Mesothelial cell of epicardium (in vitro differentiated cells): ENCODE measurements at places on chromosomes 1 and 21.

GRCh38 chr1:187971851-187972250 is 1143.1 kb downstream of the PLA2G4A start:
- H3K27me3 ChIP-seq, result no peaks in the 10 kb centered on the region
- peaks cover 3% of the 10 kb centered on the region for H3K4me1 ChIP-seq
- no peak overlapping the region for H3K27ac ChIP-seq

- no peak overlapping the region for H3K4me3 ChIP-seq
- peaks cover 77% of the 10 kb centered on the region for H3K4me1 ChIP-seq
- DNase-seq, result no peak
Measured at GRCh38 chr1:54331843-54332463, 74.2 kb downstream of the SSBP3 start.

DNA sequence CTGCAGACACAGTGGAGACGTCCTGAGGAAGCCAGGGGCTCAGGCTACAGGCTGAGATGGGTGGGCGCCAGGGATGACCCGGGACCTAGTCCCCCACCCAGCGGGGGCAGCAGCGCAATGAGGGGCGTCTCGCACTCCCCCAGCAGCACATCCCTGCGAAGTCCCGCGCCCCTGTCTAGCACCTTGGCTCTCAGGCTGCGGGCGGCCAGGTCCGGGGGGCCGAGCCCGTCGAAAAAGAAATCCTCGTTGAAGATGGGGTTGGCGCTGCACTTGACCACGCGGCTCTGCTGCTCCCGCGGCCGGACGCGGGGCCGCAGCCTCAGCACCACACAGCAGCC is 1.8 kb downstream of the C2CD4D start:
- H3K4me1 ChIP-seq, result peaks cover 32% of the 10 kb centered on the region
- peak overlapping the region; percentile 59 for H3K4me3 ChIP-seq
- no peak for DNase-seq
- H3K27ac ChIP-seq, result peak overlapping the region; percentile 37
- no peaks in the 10 kb centered on the region for H3K36me3 ChIP-seq

DNA sequence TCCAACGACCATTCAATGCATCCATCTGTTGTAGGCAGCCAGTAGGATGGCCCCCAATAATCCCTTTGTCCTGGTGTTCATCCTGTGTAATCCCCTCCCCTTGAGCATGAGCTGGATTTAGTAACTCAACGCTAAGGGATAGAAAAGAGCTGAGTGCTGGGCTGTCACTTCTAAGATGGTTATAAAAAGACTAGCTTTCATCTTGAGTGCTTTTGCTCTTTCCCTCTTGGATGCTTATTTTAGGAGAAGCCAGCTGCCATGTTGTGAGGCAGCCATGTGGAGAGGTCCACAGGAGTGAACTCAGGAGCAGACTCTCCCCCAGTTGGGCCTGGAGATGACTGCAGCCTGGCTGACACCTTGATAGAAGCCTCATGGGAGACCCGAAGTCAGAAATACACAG is 401.5 kb downstream of the VAV3 start:
- no peak for DNase-seq
- H3K27me3 ChIP-seq, result no peaks in the 10 kb centered on the region
- H3K4me3 ChIP-seq, result no peak overlapping the region
- H3K36me3 ChIP-seq, result no peaks in the 10 kb centered on the region

DNA sequence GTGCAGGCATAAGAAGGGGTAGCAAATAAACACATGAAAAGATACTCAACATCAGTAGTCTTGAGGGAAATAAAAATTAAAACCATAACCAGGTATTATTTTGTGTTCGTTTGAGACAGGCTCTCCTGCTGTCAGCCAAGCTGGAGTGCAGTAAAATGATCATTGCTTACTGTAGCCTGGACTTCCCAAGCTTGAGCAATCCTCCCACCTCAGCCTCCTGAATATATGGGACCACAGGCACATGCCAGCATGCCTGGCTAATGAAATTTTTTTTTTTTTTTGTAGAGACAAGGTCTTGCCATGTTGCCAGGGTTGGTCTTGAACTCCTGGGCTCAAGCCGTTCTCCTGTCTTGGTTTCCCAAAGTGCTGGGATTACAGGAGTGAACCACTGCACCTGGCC is 108.0 kb downstream of the DNM3 start:
- H3K27me3 ChIP-seq, result no peaks in the 10 kb centered on the region
- H3K4me3 ChIP-seq, result no peak overlapping the region
- H3K4me1 ChIP-seq, result no peaks in the 10 kb centered on the region
- H3K27ac ChIP-seq, result no peak overlapping the region
- H3K36me3 ChIP-seq, result no peaks in the 10 kb centered on the region

DNA sequence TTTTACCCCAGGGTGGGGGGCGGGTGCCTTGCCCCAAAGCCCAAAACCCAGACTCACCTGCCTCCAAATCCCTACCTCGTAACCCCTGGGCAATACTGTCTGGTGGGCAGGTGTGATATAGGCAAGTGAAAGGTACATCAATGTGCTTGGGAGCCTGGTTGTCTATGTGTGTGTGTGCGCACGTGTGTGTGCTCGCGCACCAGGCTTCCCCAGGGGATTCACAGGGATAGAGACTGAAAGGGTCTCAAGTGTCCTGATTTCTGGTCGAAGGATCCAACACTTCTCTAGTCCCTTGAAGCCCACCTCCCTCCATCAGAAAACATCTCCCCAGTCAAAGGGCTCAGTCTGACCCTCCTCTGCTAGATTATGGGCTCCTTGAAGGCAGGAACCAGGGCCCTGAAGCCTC is 28.9 kb upstream of the EPB41 start:
- H3K4me3 ChIP-seq, result no peak overlapping the region
- no peaks in the 10 kb centered on the region for H3K36me3 ChIP-seq
- H3K4me1 ChIP-seq, result peaks cover 43% of the 10 kb centered on the region
- no peak overlapping the region for H3K27ac ChIP-seq
- H3K27me3 ChIP-seq, result no peaks in the 10 kb centered on the region
- no peak for DNase-seq

DNA sequence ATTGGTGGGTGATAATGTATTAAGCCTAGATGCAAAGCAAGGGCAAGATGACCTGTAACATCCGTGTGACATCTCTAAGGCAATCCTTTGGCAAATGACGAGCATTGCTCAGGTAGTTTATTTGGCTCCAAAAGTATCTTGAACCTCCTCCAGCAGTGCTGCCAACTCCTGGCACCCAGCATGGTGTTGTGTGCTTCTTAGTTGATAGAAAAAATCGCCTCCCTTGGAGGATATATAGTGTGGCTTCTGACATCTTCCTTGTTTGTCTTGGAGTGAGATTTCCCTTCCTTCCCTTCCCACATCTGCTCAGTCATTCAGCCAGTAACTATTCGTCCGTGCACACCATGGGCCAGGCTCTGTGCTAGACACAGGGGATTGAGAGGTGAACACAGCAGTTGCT is 121.8 kb downstream of the TOMM20 start:
- H3K27me3 ChIP-seq, result no peaks in the 10 kb centered on the region
- no peak for DNase-seq
- no peaks in the 10 kb centered on the region for H3K36me3 ChIP-seq
- no peak overlapping the region for H3K4me3 ChIP-seq

GRCh38 chr21:42685036-42685435 is 31.6 kb downstream of the PDE9A start:
- H3K4me3 ChIP-seq, result no peak overlapping the region
- H3K27ac ChIP-seq, result no peak overlapping the region
- peaks cover 9% of the 10 kb centered on the region for H3K4me1 ChIP-seq
- no peaks in the 10 kb centered on the region for H3K27me3 ChIP-seq
- DNase-seq, result no peak

GRCh38 chr1:58045094-58045705 is 501.3 kb downstream of the OMA1 start:
- H3K27me3 ChIP-seq, result peaks cover 16% of the 10 kb centered on the region
- H3K4me3 ChIP-seq, result no peak overlapping the region
- H3K27ac ChIP-seq, result no peak overlapping the region
